ENCODE measurements at places on chromosomes 11 and 22.

- peak; percentile 100 for DNase-seq
These were observed 1.9 kb upstream of the CARD16 start for GRCh38 chr11:105046898-105047579.

- no peak for DNase-seq
These were observed 14.8 kb downstream of the COMMD9 start for GRCh38 chr11:36274414-36274813.

DNA sequence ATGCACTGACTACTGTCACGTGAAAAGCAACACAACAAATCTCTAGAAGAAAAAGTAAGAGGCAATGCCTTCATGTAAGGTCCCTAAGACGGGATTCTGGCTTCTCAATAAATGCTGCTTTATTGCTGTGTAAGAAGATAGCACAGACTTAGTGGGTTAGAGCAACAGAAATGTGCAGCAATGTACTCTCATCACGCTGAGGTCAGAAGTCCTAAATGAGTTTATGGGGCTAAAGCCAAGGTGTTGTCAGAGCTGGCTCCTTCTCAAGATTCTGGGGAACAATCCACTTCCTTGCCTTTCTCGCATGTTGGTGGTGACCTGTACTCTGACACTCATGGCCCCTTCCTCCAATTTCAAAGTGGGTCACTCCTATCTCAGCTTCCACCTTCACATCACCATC lies 93.4 kb downstream of the SHANK2 start:
- DNase-seq: no peak

- no peak for DNase-seq
These were observed 246.4 kb upstream of the PDGFD start for GRCh38 chr11:104410336-104410735.

DNA sequence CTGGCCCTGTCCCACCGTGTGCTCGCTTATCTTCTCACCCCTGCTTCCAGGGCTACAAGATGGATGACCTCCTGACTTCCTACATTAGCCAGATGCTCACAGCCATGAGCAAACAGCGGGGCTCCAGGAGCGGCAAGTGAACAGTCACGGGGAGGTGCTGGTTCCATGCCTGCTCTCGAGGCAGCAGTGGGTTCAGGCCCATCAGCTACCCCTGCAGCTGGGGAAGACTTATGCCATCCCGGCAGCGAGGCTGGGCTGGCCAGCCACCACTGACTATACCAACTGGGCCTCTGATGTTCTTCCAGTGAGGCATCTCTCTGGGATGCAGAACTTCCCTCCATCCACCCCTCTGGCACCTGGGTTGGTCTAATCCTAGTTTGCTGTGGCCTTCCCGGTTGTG lies 86.5 kb downstream of the MYO7A start:
- DNase-seq: no peak

DNA sequence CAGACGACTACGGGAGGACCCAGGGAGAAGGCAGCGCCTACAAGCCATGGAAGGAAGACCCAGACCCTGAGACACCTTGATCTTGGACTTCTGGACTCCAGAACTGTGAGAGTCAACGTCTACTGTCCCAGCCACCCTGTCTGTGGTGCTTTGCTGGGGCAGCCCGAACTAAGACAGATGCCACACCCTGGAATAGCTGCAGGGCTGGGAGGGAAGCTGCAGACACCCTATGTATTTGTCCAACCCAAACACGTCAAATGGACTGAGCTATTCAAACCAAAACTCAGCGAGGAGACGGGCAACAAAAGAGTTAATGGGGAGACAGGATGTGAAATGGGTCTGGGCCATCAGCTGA lies 169.3 kb downstream of the CTTN start:
- DNase-seq: no peak

GRCh38 chr11:76365038-76365679 lies 15.8 kb downstream of the THAP12 start:
- no peak for DNase-seq

DNA sequence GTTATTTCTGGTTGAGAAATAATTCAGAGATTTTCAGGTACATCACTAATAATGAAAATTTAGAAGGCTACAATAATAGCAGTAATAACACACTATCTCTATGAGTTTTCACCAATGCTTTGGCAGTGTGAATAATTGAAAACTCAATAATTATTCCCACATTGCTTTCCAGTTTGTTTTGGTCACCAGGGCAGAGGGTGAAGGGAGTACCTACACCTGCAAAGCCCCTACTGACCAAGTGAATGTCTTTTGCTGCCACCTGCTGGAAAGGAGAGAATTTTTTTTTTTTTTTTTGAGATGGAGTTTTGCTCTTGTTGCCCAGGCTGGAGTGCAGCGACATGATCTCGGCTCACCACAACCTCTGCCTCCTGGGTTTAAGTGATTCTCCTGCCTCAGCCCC lies 3.2 kb downstream of the NELL1 start:
- DNase-seq: no peak

- DNase-seq: peak; percentile 33
These were observed 4.7 kb downstream of the CTSC start for GRCh38 chr11:88332851-88333250.

DNA sequence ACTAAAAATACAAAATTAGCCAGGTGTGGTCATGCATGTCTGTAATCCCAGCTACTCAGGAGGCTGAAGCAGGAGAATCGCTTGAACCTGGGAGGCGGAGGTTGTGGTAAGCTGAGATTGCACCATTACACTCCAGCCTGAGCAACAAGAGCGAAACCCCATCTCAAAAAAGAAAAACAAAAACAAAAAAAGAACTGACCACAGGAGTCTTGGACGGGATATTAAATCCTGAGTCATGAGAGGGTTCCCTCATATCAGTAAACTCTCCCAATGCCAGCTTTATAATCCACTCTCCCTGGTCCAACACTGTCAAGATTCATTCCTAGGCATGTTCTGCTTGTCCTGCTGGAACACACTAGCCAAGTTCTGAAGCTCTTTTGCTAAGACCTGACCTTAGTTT lies 61.5 kb upstream of the EP300 start:
- DNase-seq: peak; percentile 66

- peak; percentile 42 for DNase-seq
These were observed 1.3 kb downstream of the CLMP start for GRCh38 chr11:123193742-123194141.

DNA sequence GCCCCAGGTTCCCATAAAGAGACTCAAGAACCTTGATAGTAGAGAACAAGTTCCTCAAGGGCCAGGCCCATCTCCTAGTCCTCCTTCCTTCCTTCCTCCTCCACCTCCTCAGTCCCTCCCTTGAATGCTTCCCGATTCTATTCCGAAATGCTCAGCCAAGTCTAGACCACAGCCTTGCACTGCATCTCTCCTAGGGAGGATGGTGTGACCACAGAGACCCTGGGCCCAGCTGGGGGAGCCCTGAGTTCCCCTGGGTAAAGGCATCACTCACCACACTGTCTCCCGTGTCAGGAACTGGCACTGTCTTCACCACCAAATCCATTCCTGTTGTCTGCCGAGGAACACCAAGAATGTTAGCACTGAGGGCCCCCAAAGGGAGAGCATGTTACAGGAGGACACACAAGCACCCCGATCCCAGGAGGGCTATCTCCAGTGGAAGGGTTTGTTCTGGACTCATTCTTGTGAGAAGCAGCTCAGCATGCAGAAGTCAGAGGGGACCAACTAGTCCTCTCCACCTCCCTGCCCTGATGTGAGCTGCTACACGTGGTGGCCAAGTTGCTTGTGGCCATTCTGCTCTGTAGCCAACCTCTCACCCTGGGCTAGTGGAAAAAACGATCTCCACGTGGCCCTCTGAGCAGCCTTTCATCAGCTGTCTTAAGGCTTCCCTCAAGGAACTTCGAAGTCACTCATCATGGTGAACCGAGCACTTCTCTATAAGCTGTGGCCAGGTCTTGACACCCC lies 8.7 kb downstream of the IFT27 start:
- no peak for DNase-seq

- DNase-seq: peak; percentile 71
These were observed 421.6 kb downstream of the METTL15 start for GRCh38 chr11:28529540-28530410.

GRCh38 chr11:88697139-88697538 lies 359.6 kb upstream of the CTSC start:
- no peak for DNase-seq

DNA sequence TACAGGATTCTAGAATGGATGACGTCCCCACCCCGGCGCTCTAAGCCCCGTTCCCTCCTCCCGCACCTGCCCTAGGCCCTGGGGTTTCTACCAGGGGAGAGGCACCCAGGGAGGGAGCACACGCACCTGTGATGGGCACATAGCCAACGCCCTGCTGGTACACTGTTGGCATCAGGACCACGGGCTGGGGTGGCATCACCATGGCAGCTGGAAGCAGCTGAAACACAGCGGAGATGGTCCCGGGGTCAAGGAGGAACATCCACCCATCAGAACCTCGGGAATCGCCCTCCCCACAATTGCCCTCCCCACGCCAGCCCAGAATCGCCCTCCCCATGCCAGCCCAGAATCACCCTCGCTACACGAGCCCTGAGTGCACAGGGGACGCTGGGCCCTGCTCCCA lies 23.6 kb downstream of the TOLLIP start:
- no peak for DNase-seq

DNA sequence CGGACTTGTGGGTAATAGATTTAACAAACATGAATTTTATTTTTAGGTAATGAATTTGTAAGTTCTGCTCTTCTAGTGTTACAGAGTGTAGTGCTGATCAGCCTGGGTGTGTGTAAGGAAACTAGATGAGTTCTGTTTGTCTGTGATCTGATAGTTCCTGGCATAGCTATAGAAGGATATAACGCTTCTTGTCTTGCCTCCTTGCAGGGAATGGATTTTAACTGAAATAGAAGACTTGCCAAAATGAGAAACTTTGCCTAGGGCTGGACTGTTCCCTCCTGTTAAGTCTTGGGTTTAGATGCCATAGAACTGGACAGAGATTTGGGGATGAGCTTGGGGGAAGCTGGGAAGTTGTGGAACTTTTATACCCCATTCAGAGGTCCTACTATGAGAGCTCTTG lies 11.6 kb downstream of the CCDC81 start:
- DNase-seq: no peak

GRCh38 chr11:110430267-110431050 lies 711 bp downstream of the FDX1 start:
- DNase-seq: peak; percentile 48

- no peak for DNase-seq
These were observed 419.4 kb downstream of the DYNC2H1 start for GRCh38 chr11:103528596-103528995.

GRCh38 chr11:75298191-75298975 lies 53.1 kb downstream of the ARRB1 start:
- DNase-seq: no peak

GRCh38 chr11:47052165-47052564 lies 115.6 kb downstream of the CSTPP1 start:
- no peak for DNase-seq

DNA sequence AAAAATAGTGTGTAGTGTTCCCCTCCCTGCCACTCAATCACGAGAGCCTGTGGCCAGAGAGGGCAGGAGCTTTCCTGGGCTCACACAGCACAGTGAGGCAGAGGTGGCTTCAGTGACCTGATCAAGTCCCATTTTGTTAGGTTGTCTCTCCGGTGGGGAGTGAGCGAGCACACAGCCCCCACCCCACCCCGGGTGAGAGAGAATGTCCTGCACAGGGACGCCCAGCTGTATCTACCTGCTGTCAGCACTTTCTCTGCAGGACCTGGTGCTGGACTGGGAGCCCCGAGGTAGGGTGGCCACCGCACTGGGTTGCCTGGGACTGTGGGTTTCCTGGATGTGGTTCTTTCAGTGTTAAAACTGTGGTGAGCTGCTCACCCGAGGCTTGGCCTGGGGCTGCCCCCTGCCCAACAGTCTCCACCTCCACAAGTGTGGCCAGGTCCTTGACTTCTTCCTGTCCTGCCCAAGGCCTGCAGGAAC lies 6.1 kb downstream of the CAPN5 start:
- no peak for DNase-seq

DNA sequence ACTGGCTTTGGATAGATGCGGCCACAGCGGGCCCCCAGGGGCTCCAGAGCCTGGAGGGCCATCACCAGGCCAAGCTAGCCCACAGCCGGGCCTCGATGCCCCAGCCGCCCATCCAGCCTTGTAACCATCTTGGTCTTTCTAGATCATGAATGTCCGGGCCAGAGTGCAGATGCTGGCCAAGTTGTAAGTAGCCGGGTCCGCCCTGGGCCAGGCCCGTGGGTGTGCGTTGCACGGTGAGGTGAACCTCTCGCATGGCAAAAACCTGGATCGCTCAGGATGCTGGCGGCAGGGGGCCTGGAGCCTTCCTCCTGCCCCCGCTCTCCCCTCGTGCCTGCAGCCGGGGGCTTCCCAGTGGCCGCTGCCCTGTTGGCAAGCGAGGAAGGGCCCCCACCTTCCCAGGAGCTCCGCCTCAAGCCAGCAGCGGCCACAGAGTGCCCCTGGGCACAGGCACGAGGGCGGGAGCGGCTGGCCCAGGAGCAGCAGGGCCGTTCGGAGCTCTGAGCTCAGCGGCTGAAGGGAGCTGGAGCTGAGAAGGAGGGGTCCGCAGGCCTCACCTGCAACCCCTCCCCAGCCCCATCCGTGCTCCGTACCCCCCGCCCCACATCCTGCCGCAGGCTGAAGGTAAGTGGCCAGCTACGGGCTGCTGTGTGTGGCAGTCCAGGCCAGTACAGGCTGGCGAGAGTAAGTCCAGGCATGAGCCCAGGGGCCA lies 10.9 kb upstream of the MRPL23 start:
- DNase-seq: no peak

- DNase-seq: no peak
These were observed 571 bp downstream of the P2RX6 start for GRCh38 chr22:21015466-21016006.

- DNase-seq: no peak
These were observed 24.3 kb downstream of the ARFGAP2 start for GRCh38 chr11:47152126-47152952.

DNA sequence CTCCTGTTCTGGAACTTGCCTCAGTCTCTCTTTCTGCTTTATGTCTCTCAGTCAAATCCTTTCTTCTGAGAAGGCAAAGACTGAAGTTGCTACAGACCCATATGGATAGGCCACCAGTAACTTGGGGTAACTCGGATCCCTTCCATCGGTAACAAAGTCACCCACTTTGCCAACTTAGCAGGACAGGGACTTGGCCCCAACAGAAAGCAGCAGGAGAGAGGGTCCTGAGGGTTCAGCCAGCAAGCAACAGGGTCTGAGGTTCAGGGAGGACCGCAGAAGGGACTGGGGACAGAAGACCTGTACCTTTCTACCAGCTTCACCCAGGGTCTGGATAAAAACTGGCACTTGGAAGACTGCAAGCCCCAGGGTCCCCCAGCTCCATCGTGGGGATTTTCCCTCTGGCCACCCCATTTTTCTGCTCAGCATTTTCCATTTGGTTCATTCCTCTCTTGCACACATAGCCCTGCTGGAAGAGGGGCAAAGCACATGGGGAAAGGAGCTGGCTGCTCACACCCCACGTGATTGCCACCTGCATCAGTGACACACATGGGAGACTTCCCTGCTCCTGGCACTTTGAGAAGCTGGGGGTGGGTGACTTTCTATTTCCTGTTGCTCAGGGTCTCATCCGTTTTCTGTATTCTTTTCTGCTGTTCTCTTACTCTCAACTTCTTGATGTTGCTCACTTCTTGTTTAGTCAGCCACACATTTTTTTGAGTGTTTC lies 34.6 kb upstream of the GNAZ start:
- DNase-seq: no peak

GRCh38 chr22:25764270-25765015 lies 22.5 kb downstream of the MYO18B start:
- DNase-seq: no peak

- peak; percentile 72 for DNase-seq
These were observed 8.2 kb downstream of the CBX7 start for GRCh38 chr22:39144101-39144767.
